ENCODE measurements at places on chromosomes 6 and 20.
A peak's percentile ranks its signal among the peaks of the same experiment; 100 is the strongest.

- no peak for DNase-seq
Measured at GRCh38 chr20:24917056-24917455, 32.0 kb upstream of the CST7 start.

DNA sequence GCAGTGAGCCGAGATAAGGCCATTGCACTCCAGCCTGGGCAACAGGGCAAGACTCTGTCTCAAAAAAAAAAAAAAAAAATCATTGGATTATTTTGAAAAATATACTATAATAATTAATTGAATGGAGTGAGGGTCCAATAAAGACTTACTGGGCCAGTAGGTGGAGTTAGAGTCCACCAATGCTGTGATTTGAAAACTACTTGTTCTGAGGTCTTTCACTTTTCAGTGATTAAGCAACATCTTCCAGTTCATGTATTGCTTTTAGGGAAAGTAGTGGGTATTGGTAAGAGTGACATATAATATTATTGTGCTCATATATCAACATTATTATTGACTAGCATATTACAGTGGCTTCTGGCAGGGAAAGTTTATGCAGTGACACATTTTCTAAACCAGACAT is 530.3 kb downstream of the KHDRBS2 start:
- no peak for DNase-seq

- no peak for DNase-seq
Measured at GRCh38 chr6:38178584-38178886, 359.0 kb downstream of the ZFAND3 start.

GRCh38 chr6:113859349-113860180 is 2.4 kb downstream of the MARCKS start:
- no peak for DNase-seq

GRCh38 chr6:24490948-24491347 is 1.6 kb upstream of the GPLD1 start:
- no peak for DNase-seq

GRCh38 chr6:95093154-95093553 is 484.2 kb upstream of the MANEA start:
- no peak for DNase-seq

GRCh38 chr6:37311741-37312473 is 41.9 kb upstream of the RNF8 start:
- no peak for DNase-seq

GRCh38 chr20:4056880-4057279 is 41.5 kb upstream of the RNF24 start:
- no peak for DNase-seq

GRCh38 chr6:136895901-136896300 is 26.2 kb upstream of the SLC35D3 start:
- no peak for DNase-seq

GRCh38 chr6:39347206-39347605 is 24.7 kb upstream of the KCNK16 start:
- no peak for DNase-seq

DNA sequence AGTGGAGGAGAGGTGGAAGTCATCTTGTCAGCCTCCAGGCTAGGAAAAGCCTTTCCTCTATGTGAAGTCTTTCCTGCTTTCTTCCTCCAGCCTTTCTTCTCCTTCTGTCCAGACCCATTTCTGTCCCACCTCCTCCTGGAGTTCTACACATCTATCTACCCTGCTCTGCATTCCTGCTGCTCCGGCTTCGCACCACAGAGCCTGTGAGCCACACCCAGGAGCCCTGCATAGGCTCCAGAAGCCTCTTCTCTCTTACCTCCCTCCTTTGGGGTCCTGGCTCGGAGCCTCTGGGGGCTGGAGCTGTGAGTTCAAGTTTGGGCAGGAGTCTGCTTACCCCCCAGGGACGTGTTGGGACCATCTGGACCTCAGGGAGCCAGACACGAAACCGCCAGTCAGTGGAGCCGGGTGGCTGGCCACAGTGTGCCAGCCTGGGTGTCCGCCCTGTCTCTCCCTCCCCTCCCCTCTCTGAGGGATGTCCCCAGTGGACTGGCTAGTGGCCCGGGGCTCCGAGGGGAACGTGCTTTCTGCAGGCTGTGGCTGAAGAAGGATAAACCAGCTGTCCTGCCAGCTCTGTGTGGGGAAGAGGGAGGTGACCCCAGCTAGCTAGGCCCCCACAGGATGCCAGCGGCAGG is 99.2 kb downstream of the VEGFA start:
- DNase-seq: no peak

DNA sequence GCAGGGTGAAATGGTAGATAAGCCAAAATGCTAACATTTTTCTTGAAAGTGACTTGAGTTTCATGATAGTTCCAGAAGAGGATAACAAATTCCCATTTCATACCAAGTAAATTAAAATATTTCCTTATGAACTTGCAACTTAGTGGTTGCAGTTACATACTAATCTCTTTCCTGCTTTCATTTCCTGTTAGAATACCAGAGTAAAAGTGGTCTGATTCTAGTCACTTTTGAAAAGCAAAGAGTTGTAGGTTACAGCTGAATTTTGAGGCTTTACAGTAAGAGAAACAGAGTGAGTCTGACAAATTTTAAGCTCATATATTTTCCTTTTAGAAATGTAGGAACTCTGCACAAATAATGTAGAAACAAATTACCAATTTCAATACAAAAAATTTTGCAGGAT is 117.4 kb downstream of the ZFAND3 start:
- DNase-seq: peak; percentile 47

DNA sequence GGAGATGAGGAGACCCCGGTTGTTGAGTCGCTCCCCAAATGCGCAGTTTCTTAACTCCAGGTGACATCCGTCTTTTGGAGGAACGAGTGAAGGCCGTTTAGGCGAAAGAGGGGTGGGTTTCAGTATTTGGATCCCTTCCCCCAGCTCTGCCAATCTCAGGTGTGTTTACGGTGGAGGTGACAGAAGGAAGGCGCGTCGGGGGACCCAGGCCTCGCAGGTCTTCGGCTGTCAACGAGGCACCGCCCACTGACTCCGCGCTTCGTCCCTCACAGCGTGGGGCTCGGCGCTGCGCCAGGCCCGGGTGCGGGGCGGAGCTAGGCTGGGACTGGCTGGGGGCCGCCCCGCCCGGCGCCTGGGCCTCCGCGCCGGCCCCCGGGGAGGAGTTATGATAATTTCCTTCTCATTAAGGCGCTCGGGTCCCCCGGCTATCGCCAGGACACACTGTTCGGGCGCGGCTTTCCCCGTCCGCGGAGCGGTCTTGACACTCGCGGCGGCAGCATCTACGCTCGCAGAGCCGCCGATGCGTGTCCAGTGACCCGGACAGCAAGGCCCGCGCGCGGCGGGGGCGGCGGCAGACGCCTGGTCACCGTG is at the start of gene TFAP2C:
Gene TFAP2C, plus strand, starts transcription at position 434 of the 591 bp plus-strand sequence. CDS start 239 bp downstream, outside the sequence.
- DNase-seq: no peak

DNA sequence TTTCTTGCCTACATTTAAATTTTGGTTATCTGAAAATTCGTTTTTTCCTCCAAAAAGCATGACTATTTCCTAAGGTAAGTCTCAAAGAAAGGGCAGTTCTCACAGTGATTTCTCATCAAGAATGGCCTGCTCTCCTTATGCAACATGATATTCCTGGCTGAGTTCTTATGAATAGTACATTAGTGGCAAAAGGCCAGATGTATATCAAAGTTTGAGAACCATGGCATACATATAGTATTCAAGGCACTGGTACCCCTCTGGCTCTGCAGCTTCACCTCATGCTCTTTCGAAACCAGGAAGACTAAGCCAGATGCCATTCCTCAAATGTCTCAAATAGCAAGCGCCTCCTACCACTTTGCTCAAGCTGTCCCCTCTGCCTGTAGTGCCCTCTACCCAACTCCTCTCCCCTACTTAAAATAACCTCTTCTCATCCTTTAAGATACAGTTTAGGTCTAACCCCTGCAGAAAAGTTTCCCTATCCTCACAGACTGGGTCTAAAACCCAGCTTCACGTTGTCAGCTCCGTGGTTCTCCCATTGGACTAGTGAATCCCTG is 280.3 kb downstream of the HACE1 start:
- no peak for DNase-seq

DNA sequence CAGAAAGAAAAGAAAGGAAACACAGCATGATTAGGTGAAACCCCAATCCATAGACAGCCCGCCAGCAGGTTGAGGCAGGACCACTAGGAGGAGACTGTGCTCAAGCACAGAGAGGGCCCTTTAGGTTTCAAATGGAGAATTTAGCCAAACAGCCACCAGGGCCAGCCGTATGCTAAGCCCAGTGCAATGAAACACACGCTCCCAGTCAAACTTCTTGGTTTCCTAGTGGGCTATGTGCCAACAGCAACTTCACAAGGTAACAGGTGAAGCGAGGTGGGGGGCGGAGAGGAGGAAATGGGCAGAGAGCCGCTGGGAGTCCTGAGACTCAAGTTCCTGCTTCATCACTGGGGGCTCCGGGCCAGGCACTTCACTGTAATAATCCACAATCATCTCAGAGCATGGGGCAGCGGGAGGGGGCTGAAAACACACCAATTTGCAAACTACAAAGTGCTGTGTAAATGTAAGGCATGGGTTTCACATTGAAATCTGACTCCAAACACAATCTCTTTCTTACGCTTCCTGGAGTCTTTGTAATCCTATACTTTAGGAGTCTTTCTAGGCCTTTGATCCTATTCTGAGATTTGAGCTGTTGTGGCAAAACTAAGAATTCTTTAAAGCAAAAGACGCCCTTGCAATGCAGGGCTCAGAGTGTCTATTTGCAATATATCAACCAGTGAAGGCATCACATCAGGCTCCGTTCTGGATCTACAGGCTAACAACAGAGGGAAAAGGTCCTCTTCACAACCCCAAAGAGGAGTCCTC is 117.3 kb downstream of the OPRM1 start:
- peak; percentile 44 for DNase-seq

DNA sequence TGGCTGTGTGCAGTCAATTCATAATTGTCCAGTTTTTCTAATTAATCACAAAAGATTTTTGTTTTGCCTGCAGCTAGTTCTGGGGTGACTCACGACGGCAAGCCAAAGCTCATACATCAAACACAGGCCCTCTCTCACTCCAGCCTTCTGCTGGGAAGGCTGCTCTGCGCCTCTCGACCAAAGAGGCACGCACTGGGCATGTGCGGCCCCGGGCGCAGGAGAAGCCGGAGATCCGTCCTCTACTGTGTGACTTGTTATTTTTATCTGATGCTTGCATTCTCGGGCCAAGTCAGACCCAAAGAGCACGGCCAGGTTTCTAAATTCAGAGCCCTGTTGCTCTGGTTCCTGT is 98.5 kb downstream of the TFAP2A start:
- DNase-seq: no peak

- DNase-seq: no peak
Measured at GRCh38 chr6:138869398-138869797, 73.5 kb downstream of the ECT2L start.

DNA sequence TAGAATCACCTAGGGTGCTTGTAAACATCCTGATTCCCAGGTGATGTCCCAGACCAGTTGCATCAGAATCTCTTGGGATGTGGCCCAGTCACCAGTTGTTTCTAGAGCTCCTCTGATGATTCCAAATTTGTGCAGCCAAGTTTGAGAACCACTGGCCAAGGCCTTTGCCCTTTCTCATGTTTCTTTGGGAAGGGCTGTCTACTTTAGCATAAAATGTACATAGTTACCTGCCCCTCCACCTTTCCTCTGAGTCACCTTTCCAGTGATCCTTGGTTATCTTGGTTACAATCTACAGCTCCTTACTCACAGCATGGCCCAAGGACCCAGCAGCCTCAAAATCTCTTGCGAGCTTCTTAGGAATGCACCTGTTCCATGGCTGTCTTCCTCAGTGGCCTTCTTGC is 266.4 kb upstream of the PRND start:
- DNase-seq: no peak

GRCh38 chr20:25574411-25574810 is 10.9 kb downstream of the NINL start:
- no peak for DNase-seq

DNA sequence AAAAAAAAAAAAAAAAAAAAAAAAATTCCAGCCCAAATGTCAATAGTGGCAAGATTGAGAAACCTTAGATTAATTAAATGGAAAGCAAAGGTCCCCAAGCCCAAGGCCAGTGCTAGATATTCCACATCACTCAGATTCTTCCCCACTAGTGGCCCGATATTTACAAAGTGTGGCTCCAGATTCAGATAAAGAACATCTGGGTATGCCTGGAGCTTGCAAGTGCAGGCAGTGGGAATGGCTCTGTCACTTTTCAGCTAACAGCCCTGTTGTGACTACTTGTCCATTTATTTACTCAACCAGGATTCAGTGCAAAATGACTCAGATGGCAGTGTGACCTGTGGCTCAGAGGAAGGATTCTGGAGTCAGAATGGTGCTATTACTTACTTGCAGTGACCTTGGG is 8.2 kb upstream of the KCNB1 start:
- DNase-seq: no peak

GRCh38 chr6:96724641-96725040 is 112.6 kb downstream of the GPR63 start:
- no peak for DNase-seq

DNA sequence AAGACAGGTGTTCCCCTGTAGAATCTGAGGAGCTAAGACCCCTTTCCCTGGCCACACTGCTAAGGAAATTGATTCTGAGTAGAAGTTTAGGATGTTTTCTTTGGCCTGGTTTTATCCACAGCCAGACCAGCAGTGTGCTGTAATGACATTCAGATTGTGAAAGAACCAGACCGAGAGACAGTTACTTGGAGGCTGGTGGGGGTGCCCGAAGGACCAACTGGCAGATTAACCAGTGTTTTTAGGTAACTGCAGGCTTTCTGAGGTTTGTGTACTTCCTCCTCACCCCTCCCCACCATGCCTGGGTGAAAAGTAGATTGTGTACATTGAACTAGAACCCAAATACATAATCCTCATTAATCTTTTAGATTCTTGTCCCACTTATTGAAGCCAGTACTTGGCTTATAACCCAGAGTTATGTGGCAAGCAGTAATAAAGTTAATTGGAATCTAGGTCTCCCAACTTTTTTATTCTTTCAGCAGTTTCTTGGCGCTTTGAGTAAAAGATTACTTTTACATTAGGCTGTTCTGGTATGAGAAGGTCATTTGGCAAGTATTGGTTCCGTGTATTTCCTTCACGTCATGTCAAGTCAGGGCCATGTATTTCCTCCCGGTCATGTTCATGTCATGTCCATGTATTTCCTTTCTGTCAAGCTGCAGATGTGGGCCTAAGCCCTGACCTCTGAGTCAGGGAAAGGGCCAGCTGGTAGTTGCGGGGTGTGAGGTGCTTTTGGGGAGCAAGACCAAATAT is 93.7 kb downstream of the TCP11 start:
- DNase-seq: peak; percentile 64

DNA sequence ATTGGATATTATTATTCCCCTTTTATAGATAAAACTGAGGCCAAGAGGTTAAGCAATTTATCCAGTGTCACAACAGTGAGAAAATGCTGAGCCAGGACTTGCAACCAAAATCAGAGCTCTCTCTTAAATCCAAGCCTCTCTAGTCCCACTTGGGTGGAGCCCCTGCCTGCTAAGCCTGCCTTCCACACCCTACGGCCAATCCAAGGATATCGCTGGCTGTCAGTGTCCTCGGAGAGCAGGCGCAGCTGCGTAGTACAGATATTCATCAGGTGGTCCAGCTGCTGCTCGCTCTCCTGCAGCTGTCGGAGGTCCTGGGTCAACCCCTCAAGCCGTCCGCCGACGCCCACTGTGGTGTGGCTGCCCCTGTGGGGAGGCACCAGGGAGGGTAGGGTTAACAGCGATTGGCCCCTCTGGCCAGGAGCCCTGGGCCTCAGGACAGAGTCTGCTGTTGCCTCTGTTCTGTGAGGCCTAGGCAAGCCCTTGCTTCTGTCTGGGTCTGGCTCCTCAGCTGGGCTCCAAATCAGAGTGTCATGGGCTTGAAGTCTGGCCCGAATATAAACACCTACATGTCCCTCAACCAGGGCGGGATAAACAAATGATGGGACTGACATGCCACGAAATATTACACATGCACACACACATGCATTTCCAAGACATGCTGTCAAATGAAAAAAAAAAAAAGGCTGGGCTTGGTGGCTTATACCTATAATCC is 3.9 kb upstream of the NECAB3 start:
- DNase-seq: no peak
